ENCODE measurements at places on chromosomes 6 and 20. TPM values are rescaled to one million over a fixed set of nuclear protein-coding genes. Genes with fewer than 3 reads are reported as not detected.

DNA sequence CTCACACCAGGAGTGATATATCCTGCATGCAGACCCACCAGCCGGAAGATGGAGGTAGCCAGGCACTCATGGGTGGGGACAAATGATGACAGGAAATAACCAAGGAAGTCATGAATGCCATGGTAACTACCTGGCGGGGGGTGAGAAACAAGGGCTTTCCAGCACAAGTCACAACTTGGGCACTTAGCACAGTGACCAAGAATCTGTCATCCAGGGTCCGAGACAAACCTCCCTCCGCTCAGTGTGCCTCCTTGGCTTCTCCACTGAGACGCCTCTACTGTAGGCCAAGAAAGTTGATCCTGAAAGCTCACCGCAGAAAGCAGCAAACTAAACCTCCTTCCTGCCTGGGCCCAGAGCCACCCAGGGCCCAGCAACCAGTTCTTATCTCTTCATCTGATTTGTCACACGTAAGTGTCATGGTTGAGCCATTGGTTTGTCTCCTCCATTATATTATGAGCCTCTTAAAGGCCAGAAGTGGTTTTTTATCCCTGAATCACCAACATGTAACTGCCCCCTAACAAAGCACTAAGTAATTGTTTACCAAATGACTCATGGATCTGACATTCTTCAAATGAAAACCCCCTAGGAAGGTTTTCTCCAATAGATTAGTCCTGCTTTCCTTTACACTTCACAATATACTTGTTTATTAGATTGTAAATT lies 84.3 kb upstream of the TAB2 start:
- H3K27me3 ChIP-seq: no peaks in the 10 kb centered on the region
- DNase-seq: peak; percentile 78
- peak overlapping the region; percentile 91 for H3K27ac ChIP-seq
- H3K4me1 ChIP-seq: peaks cover 50% of the 10 kb centered on the region
- peaks cover 5% of the 10 kb centered on the region for H3K36me3 ChIP-seq

GRCh38 chr6:144559865-144560593 lies 274.9 kb downstream of the UTRN start:
- H3K4me3 ChIP-seq: peak overlapping the region; percentile 56
- DNase-seq: peak; percentile 45
- H3K36me3 ChIP-seq: peaks cover 21% of the 10 kb centered on the region
- H3K27me3 ChIP-seq: no peaks in the 10 kb centered on the region
- H3K4me1 ChIP-seq: peaks cover 34% of the 10 kb centered on the region

Gene C4A
- total RNA-seq: 4.5 TPM

Gene BHLHE23
- total RNA-seq: not detected
